Activated CD8-positive, alpha-beta memory T cell treated with anti-CD3 and anti-CD28 coated beads, Interleukin-2, amount 10 ng/mL, durations not matched to agents 7 days and 5 days (primary cell): ENCODE measurements at places on chromosomes 12 and 14. TPM values are rescaled to one million over a fixed set of nuclear protein-coding genes. Genes with fewer than 3 reads are reported as not detected.

- DNase-seq = no peak
- peaks cover 18% of the 10 kb centered on the region for H3K4me1 ChIP-seq
- peaks cover 10% of the 10 kb centered on the region for H3K27me3 ChIP-seq
- no peak overlapping the region for H3K4me3 ChIP-seq
- peaks cover 2% of the 10 kb centered on the region for H3K36me3 ChIP-seq
- no peak overlapping the region for H3K27ac ChIP-seq
Observed at GRCh38 chr14:68692916-68693771, 99.7 kb downstream of the ZFP36L1 start.

- no peaks in the 10 kb centered on the region for H3K36me3 ChIP-seq
- H3K27ac ChIP-seq = no peak overlapping the region
- H3K4me1 ChIP-seq = no peaks in the 10 kb centered on the region
- peaks cover 21% of the 10 kb centered on the region for H3K27me3 ChIP-seq
- H3K4me3 ChIP-seq = no peak overlapping the region
Observed at GRCh38 chr12:90938451-90938850, 16.5 kb downstream of the CCER1 start.

DNA sequence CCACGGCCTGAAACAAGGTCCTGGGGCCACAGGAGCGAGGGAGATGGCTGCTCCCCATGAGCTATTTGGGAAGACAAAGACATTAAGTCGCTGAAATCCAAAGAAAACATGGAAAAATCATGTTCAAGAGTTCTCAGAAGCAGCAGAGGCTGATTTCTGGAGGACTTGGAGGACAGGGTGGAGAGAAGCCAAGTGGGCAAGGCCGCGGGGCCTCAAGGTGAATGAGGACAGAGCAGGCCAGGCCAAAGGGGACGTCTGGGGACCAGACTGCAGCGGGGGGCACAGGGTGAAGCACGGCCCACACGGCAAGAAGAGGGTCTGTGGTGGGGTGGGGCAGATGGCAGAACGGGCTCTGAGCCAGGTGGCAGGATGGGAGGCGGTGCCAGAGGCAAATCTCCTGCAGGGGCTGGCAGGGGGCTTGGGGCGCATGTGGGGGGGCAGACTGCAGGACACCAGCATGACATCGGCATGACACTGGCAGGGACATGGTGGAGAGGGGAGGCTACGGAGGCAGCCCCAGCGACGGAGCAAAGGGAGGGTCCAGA, 48.9 kb downstream of the RNF34 start:
- no peak overlapping the region for H3K4me3 ChIP-seq
- no peak overlapping the region for H3K27ac ChIP-seq

MYL6B gene
- 67.6 TPM for total RNA-seq

PLEKHH1 gene
- total RNA-seq = 0.19 TPM

DNA sequence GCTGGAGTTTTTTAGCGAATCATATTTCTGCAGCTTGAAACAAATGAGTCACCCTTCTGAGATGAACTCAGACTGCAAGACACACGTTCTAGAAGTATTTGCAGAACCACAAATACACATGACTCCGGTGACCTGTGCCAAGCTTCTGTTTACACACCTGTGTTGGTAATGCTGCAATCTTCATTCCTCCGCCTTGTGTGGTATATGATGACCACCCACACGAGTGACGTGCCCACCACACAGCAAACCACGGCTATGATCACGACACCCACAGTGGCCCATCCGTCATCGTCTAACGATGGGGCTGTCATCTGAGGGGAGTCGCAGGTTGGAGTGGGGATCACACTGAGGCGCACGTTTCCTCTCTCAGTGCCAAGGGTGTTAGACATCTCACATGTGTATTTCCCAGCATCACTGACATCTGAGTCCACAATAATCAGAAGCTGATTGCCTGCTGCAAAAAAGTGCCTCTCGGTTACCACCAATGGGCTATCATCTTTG, 43.0 kb downstream of the LRIG3 start:
- H3K36me3 ChIP-seq = no peaks in the 10 kb centered on the region
- H3K4me3 ChIP-seq = no peak overlapping the region
- no peaks in the 10 kb centered on the region for H3K27me3 ChIP-seq
- no peak overlapping the region for H3K27ac ChIP-seq

GRCh38 chr14:22952418-22952817, 4.5 kb downstream of the HAUS4 start:
- DNase-seq = no peak
- peaks cover 30% of the 10 kb centered on the region for H3K36me3 ChIP-seq
- H3K4me3 ChIP-seq = no peak overlapping the region
- no peak overlapping the region for H3K27ac ChIP-seq
- peaks cover 28% of the 10 kb centered on the region for H3K4me1 ChIP-seq

- H3K4me1 ChIP-seq = no peaks in the 10 kb centered on the region
- H3K36me3 ChIP-seq = no peaks in the 10 kb centered on the region
- no peak overlapping the region for H3K4me3 ChIP-seq
- peaks cover 33% of the 10 kb centered on the region for H3K27me3 ChIP-seq
- no peak for DNase-seq
- no peak overlapping the region for H3K27ac ChIP-seq
Observed at GRCh38 chr12:55227643-55228042, 6.8 kb downstream of the OR10A7 start.

HDAC7 gene
- 226 TPM for total RNA-seq

GRCh38 chr12:53290661-53291060, 4.7 kb upstream of the PFDN5 start:
- no peaks in the 10 kb centered on the region for H3K27me3 ChIP-seq
- H3K36me3 ChIP-seq = peaks cover 49% of the 10 kb centered on the region
- H3K27ac ChIP-seq = no peak overlapping the region
- H3K4me3 ChIP-seq = no peak overlapping the region

CCDC197 gene
- not detected for total RNA-seq

GRCh38 chr12:64681200-64682052, 71.1 kb downstream of the RASSF3 start:
- peak overlapping the region; percentile 97 for H3K27ac ChIP-seq
- H3K27me3 ChIP-seq = no peaks in the 10 kb centered on the region
- H3K36me3 ChIP-seq = peaks cover 32% of the 10 kb centered on the region

DACT1 gene
- 0.21 TPM for total RNA-seq

INSM2 gene
- total RNA-seq = not detected

GRCh38 chr14:52827426-52827825, 36.0 kb upstream of the GNPNAT1 start:
- DNase-seq = no peak
- H3K4me1 ChIP-seq = peaks cover 6% of the 10 kb centered on the region
- H3K36me3 ChIP-seq = no peaks in the 10 kb centered on the region
- H3K4me3 ChIP-seq = no peak overlapping the region

GRCh38 chr12:121452985-121453360, 53.1 kb downstream of the RNF34 start:
- peaks cover 13% of the 10 kb centered on the region for H3K36me3 ChIP-seq
- DNase-seq = no peak
- peaks cover 22% of the 10 kb centered on the region for H3K4me1 ChIP-seq
- H3K27ac ChIP-seq = no peak overlapping the region
- no peaks in the 10 kb centered on the region for H3K27me3 ChIP-seq
- no peak overlapping the region for H3K4me3 ChIP-seq

GRCh38 chr12:77644915-77645605, 185.6 kb upstream of the NAV3 start:
- H3K36me3 ChIP-seq = no peaks in the 10 kb centered on the region
- DNase-seq = no peak
- H3K27me3 ChIP-seq = no peaks in the 10 kb centered on the region
- no peak overlapping the region for H3K4me3 ChIP-seq
- H3K4me1 ChIP-seq = no peaks in the 10 kb centered on the region
- H3K27ac ChIP-seq = no peak overlapping the region

DNA sequence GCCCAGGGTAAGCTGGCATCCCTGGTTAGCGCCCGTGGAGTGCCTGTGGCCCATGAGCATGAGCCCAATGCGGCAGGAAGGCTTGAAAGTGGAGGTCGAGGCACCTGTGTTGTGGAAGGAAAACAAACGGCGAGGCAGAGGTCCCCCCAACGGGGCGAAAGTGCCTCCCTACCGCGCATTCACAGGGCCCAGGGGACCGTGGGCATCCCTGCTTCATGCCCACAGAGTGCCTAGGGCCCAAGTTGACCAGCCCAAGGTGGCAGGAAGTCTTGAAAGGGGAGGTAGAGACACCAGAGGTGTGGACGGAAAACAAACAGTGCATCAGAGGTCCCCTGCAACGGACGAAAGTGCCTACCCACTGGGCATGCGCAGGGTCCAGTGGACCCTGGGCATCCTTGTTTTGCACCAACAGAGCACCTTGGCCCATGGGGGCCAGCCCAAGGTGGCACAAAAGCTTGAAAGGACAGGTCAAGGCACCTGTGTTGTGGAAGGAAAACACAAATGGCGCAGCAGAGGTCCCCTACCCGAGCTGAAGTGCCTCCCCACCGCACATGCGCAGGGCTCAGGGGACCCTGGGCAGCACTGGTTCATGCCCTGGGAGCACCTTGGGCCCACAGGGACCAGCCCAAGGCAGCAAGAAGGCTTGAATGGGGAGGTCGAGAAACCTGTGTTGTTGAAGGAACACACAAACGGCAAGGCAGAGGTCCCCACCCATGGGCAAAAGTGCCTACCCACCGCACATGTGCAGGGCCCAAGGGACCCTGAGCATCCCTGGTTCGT, 377.5 kb downstream of the ALG10 start:
- H3K36me3 ChIP-seq = peaks cover 3% of the 10 kb centered on the region
- H3K4me3 ChIP-seq = no peak overlapping the region
- no peak overlapping the region for H3K27ac ChIP-seq
- H3K4me1 ChIP-seq = no peaks in the 10 kb centered on the region
- no peaks in the 10 kb centered on the region for H3K27me3 ChIP-seq

MAX gene
- 134 TPM for total RNA-seq

IFNG-AS1 gene
- not detected for total RNA-seq

GRCh38 chr12:48767521-48767920, 21.4 kb downstream of the ADCY6 start:
- no peaks in the 10 kb centered on the region for H3K36me3 ChIP-seq
- H3K27ac ChIP-seq = no peak overlapping the region
- no peak overlapping the region for H3K4me3 ChIP-seq
- no peak for DNase-seq
- H3K27me3 ChIP-seq = peaks cover 9% of the 10 kb centered on the region
- peaks cover 36% of the 10 kb centered on the region for H3K4me1 ChIP-seq

DNA sequence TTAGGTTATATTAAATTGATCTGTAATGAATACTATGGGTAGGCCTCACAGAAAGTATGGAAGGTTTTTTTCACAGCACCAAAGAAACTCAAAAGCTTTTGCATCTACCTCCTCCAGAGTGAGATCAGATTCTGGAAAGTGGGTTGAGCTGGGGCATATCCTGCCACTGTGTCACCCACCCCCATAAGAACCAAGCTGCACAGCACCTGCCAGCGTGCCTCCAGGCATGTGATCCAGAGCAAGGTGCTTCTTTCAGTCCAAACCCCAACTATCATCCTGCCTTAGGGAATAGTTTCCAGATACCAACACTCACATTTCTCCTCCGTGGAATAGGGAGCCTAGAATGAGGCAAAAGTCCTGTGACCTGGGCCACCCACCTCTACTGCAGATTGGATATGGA, 42.6 kb upstream of the PRB2 start:
- H3K4me1 ChIP-seq = no peaks in the 10 kb centered on the region
- no peaks in the 10 kb centered on the region for H3K36me3 ChIP-seq
- H3K4me3 ChIP-seq = no peak overlapping the region

GRCh38 chr12:12784911-12785814, at the start of gene APOLD1:
Gene APOLD1 (plus strand): TSS chr12:12785659. CDS start chr12:12785692, 33 bp downstream.
- H3K36me3 ChIP-seq = no peaks in the 10 kb centered on the region
- no peak for DNase-seq
- H3K27ac ChIP-seq = no peak within 1 kb of the TSS
- peaks cover 42% of the 10 kb centered on the region for H3K4me1 ChIP-seq

SDSL gene
- total RNA-seq = 0.32 TPM

GRCh38 chr14:101957406-101958234, 6.8 kb upstream of the DYNC1H1 start:
- H3K36me3 ChIP-seq = no peaks in the 10 kb centered on the region
- no peak overlapping the region for H3K27ac ChIP-seq
- H3K27me3 ChIP-seq = peaks cover 2% of the 10 kb centered on the region

B4GALNT1 gene
- total RNA-seq = 8.2 TPM

CLEC2A gene
- total RNA-seq = not detected

DNA sequence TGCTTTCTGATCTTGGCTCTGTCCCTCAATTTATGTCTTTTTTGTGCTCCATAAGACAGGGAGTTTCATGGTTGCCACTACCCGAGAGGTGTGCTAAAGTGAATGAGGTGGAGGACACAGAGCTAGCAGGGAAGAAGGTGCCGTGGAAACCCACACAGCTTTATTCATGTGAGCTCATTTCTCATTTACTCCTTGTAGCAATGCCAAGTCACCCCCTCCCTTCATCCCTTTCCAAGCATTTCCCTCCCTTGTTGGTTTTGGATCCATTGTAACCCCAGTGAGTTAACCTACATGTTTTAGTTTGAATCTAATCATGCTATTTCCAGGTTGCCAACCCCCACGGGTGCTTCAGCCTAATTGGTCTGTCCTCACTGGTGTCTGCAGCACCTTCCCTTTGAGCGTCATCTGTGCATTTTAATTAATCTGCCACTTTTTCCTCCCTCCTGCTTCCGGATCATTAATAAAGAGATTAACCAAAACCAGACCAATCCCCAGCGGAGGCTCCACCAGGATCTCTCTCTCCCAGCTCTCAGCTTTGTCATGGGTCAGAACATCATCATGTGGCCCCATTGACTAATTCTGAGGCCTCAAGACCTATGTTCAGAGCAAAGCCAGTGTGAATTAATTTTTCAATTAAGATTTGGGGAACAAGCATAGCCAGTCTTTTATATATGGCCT, 56.2 kb downstream of the NTF3 start:
- H3K4me1 ChIP-seq = no peaks in the 10 kb centered on the region
- no peaks in the 10 kb centered on the region for H3K27me3 ChIP-seq
- no peaks in the 10 kb centered on the region for H3K36me3 ChIP-seq
- H3K4me3 ChIP-seq = no peak overlapping the region

GRCh38 chr12:5614256-5614655, 182.3 kb downstream of the NTF3 start:
- no peaks in the 10 kb centered on the region for H3K27me3 ChIP-seq
- no peaks in the 10 kb centered on the region for H3K36me3 ChIP-seq
- no peak overlapping the region for H3K27ac ChIP-seq
- no peak overlapping the region for H3K4me3 ChIP-seq
- no peak for DNase-seq

TC2N gene
- total RNA-seq = 46.3 TPM

- H3K27ac ChIP-seq = no peak overlapping the region
- no peaks in the 10 kb centered on the region for H3K4me1 ChIP-seq
- H3K36me3 ChIP-seq = no peaks in the 10 kb centered on the region
- no peak overlapping the region for H3K4me3 ChIP-seq
- no peaks in the 10 kb centered on the region for H3K27me3 ChIP-seq
Observed at GRCh38 chr14:102683399-102684297, 91.2 kb downstream of the RCOR1 start.
